ENCODE measurements at places on chromosomes 2 and 18. TPM values are rescaled to one million over a fixed set of nuclear protein-coding genes. Genes with fewer than 3 reads are reported as not detected.

Gene POTEC
- under 0.01 TPM for total RNA-seq

DNA sequence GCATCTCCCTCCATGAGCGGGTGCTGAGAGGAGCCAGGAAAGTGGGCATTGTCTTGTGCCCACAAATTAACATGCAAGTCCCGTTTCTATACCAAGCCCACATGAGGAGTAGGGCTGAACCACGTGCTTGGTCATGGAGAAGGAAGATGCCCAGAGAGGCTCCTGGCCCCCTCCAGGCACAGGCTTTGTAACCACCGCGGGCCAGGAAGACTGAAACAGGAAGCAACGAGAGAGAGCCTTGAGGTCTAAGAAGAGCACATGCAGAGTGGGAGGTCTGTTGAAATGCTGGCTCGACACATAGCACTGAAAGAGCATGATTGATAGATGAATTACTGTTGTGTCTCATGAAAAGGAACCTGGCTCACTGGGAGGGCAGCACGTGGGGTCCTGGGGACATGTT lies 36.3 kb downstream of the VWA3B start:
- DNase-seq, result no peak

DNA sequence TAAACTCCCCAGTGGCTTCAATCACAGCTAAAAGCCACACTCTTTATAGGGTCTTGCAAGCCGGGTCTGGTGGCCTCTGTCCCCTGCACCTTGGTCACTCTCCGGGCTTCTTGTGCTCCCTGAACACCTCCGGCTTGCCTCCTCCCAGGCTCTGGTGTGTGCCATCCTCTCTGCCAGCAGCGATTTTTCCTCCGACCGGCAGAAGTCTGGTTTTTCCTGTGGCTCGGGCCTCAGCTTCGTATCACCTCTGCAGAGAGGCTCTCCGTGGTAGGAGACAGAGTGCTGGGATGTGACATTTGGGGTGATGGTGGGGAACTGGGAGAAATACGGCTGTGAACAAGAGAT lies 58.8 kb upstream of the HPCAL1 start:
- DNase-seq, result no peak

GRCh38 chr2:179275253-179276012 lies 10.8 kb upstream of the SESTD1 start:
- DNase-seq, result no peak
